ENCODE measurements at places on chromosomes 4 and X. TPM values are rescaled to one million over a fixed set of nuclear protein-coding genes. Genes with fewer than 3 reads are reported as not detected.

DNA sequence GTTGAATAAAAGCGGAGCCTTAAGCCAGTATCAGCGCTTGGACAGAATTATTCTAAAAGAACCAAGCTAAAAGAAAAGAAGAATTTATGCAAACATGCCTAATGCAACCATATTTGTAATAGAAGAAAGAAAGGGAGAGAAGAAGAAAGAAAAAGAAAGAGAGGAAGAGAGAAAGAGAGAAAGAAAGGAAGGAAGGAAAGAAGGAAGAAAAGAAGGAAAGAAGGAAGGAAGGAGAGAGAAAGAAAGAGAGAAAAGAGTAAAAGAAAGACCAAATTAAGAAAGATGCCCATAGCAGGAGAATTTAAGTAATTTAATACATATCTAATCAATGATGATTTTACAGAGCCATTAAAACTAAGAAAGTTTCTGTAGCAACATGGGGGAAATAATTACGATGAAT is 30.9 kb upstream of the TMEM150C start:
- no peak for DNase-seq

DNA sequence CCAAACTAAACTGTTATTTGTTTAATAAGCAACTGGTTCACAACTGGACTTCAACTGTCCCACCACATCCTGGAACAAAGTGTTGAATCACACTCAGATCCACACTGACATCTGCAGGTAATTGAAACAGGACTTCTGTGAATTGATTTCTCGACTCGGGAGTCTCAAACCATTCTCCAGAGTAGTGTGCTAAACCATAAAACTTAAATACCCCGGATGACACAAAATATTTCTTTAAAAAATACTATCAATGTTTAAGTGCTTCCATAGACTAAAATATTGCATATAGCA is 95.4 kb upstream of the PLAC1 start:
- DNase-seq, result no peak

DNA sequence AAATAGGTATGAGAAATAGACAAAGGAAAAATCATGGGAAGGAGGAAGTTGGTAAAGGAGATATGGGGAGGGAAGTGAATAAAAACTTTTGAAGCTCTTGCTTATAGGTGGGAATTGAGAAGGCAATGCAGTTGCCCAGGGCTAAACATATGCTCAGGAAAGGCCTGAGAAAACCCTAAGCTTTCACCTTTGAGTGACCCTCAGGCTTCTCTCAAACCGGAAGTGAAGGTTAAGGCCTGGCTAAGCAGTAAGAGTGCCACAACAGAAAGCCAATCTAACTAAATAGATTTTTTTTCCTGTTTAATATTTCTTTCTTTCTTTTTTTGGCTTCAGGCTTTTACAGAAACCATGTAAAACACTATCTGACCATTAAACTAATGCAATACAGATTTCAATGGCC is 69.5 kb upstream of the GABRA3 start:
- no peak for DNase-seq

DNA sequence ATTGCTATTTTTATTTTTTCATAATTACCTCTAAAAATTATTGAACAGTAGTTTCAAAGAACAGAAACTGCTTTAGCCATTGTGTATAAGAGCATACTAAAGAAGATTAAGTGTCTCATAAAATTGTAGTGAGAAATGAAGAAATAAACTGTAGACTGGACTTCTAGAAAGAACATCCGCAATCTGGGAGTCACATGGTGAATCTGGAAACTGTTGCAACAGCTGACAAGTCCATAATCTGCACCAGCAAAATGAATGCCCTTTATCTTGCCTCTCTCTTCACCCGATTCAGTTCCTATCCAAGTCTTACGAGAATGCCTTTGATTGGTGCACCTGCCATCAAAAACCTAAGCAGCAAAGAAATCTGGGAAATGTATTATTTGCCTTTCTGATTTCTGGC is 312.9 kb downstream of the NAF1 start:
- no peak for DNase-seq

DNA sequence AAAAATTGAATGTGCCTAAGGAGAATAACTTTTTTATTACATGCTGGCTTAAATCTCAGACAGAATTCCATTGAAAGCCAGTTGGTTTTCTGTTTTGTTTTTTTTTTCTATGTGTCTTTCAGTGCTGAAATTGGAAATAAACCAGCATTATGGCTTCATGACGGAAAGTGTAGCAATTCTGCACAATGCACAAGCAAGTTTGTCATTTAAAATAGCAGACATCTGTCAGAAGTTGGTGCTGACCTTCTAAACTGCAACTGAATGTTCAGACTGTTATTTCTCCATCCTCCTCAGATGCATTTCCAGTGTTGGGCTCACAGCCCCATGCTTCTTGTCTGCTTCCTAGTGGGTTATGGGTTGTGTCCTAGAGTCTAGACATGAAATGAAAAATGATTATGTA is 107.2 kb upstream of the LIMCH1 start:
- DNase-seq, result no peak

DNA sequence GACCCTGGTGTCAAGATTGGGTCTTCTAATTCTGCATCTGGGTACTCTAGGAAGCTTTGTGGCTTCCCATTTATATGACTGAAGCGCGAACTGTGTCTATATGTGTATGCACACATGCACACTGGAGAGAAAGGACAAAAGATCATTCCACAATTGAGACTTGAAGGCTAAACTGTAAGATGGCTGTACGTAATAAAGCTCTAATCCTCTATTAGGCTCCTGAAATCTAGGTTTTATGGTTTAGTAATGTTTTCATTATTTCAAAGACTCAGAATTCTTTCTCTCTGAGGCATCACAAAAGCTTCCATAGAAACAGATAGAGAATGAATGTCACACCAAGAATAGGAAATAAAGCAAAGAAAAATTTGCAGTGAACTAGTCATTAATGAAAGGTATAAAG is 320.7 kb upstream of the FTHL17 start:
- no peak for DNase-seq

- no peak for DNase-seq
These were observed 128.2 kb upstream of the OTUD4 start for GRCh38 chr4:145308598-145308997.

DNA sequence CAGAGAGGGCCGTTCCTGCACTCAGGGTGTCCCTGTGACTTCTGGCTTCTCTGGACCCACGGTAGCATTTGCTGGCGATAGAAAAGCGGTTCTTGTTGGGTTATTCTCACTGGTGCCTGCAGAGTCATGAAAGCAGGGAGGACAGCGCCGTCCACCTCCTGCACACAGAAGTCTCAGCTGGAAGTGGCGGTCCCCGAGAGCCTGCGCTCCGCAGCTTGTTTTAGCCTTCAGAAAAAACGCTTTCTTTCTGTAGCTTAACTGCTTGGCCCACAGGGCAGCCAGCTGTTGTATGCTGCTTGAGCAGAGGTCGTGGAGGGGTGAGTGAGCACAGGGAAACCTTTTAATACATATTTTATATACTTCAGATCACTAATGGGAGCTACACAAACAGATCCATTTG is 400.7 kb upstream of the FAT1 start:
- no peak for DNase-seq

DNA sequence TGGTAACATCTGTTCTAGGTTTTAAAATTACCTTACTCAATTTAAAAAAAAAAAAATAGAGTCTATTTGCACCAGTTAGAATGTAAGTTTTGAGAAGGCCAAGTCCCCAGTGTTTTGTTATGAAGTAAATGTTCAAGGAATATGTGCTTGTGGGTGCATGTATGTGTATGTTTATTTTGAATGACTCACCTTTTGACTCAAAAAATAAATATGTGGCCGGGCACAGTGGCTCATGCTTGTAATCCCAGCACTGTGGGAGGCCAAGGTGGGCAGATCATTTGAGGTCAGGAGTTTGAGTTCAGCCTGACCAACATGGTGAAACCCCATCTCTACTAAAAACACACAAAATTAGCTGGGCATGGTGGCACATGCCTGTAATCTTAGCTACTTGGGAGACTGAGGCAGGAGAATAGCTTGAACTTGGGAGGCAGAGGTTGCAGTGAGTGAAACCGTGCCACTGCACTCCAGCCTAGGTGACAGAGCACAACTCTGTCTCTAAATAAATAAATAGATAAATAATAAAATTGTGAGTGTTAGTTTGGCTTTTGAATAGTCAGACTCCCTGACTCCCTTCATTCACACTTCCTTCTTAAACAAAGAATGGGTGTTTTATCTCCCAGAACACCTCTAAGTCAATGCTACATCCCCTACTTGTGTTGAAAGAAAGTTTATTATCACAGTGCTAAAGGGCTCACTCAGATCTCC is 511.3 kb upstream of the PCDH7 start:
- DNase-seq, result no peak

- no peak for DNase-seq
These were observed 1004.7 kb upstream of the LCORL start for GRCh38 chr4:19026281-19026680.

DNA sequence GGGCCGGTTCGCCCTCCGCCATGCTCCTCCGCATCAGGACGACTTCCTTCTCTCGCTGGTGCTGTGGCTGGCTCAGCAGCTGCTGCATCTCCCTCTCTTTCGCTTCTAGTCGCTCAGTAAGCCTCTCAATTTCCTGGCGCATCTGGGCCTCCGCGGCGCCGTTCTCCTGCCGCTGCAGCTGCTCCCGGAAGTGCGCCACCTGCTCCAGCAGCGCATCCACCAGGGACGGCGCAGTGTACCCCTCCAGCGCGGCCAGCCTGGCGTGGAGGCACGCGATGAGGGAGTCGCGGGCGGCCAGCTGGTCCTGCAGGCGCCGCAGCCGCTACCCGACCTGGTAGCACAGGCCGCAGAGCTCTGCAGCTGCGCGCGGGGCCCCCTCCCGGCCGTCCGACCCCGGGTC is 97.4 kb upstream of the MED14 start:
- DNase-seq, result no peak

DNA sequence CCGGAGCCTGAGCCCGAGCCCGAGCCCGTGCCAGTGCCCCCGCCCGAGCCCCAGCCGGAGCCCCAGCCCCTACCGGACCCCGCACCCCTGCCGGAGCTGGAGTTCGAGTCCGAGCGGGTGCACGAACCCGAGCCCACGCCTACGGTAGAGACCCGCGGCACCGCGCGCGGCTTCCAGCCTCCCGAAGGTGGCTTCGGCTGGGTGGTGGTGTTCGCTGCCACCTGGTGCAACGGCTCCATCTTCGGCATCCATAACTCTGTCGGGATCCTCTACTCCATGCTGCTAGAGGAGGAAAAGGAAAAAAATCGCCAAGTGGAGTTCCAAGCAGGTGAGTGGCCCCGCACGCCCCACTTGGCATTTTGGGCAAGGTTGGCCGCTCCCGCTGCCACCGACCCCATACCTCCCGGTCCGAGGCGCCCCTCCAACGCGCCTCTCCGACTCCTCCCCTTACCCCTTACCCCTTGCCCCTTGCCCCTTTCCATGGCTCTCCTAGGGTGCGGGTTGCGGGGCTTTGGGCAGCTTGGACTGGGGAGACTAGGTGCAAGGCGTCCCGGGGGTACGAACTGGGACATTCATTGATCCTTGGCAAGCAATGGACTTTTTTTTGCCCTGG is 553 bp downstream of the SLC16A2 start:
- DNase-seq, result no peak

GRCh38 chr4:113003841-113004240 is 45.6 kb upstream of the ANK2 start:
- DNase-seq, result no peak

- DNase-seq, result no peak
These were observed 297.7 kb upstream of the CLNK start for GRCh38 chr4:10982305-10982704.

DNA sequence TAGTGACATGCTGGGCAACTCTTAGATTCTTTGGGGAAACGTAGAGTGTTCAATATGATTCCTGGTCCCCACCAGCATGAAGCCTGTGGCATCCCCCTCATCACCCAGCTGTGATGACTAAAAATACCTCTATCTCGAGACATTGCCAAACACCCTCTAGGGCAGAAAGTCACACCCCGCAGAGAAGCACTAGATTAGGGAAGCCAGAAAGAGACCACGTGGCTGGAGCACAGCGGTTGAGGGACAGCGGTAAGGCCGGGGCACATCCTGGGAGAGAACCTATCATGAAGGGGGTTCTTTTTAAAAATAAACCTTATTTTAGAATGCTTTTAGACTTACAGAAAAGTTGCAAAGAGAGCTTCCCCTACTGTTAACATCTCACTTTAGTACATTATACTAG is 11.0 kb downstream of the FAT1 start:
- DNase-seq, result no peak

- DNase-seq, result no peak
These were observed 12.1 kb upstream of the RUFY3 start for GRCh38 chr4:70709611-70710205.

GRCh38 chr4:106803083-106803482 is 233.0 kb downstream of the DKK2 start:
- DNase-seq, result no peak

- DNase-seq, result no peak
These were observed 11.1 kb downstream of the MAEA start for GRCh38 chr4:1300466-1301455.

DNA sequence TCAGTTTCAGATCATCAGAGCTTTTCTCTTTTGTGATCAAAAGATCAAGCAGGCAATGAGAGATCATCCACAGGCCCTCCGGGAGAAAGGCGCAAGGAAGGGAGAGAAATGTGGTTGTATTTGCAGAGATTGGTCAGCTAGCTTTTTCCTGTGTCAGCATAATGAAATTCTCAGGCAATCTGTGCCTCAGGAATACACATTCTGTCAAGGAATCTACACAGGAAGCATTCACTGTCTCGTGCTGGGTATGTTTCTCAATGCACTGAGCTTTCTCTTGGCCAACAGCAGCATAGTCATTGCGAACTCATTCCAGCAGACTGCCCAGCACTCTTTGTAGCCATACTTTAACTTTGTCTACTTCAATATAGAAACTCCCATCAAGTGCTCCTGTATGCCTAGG is 413.7 kb downstream of the PPP3CA start:
- DNase-seq, result no peak

DNA sequence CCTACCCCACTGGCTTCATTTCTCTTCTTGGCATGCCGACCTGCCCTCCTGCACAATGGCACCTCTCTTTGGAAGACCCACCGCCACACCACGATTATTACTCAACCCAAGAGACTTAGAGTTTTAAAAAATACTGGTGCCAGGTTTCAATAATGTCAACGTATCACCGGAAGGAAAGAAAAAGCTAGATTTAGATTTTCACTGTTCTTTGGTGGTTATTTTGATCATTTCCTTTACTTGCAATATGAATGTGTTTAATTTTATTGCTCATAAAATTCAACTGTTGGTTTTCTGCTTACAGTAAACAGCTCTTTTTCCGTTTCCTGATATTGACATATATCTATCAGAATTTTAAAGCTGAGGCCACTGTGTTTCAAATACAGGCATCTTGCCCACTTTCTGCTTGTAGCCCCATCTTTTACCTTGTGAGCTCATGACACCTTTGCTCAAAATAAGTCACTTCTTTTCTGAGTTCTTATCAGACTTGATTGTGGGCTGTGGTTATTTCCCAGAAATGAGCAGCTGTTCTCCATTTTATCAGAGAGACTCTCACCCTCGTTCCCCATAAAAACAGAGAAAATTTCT is 439.1 kb downstream of the INPP4B start:
- no peak for DNase-seq

- DNase-seq, result no peak
These were observed 405.5 kb upstream of the ACTRT1 start for GRCh38 chrX:128457674-128458073.

The DTHD1 gene
- 2.3 TPM for total RNA-seq

The CXorf49 gene
- not detected for total RNA-seq

The SUPT20HL1 gene
- not detected for total RNA-seq

The ERVMER34-1 gene
- total RNA-seq, result not detected

The LUZP4 gene
- total RNA-seq, result not detected

The DCAF12L2 gene
- not detected for total RNA-seq

The ENPEP gene
- not detected for total RNA-seq

The CPLX1 gene
- 2.6 TPM for total RNA-seq

The ZFP92 gene
- total RNA-seq, result 0.60 TPM

All from T-cell (primary cell).